ENCODE measurements at places on chromosomes 7 and 10.

- H3K27ac ChIP-seq: no peak overlapping the region
- no peak for DNase-seq
- H3K4me1 ChIP-seq: no peaks in the 10 kb centered on the region
- no peaks in the 10 kb centered on the region for H3K36me3 ChIP-seq
- no peaks in the 10 kb centered on the region for H3K27me3 ChIP-seq
Measured at GRCh38 chr7:66707825-66708224, 32.7 kb upstream of the RABGEF1 start.

- H3K36me3 ChIP-seq: no peaks in the 10 kb centered on the region
- no peaks in the 10 kb centered on the region for H3K27me3 ChIP-seq
- no peak overlapping the region for H3K4me3 ChIP-seq
- peak overlapping the region; percentile 15 for H3K27ac ChIP-seq
Measured at GRCh38 chr10:127996586-127996985, 89.7 kb downstream of the PTPRE start.

DNA sequence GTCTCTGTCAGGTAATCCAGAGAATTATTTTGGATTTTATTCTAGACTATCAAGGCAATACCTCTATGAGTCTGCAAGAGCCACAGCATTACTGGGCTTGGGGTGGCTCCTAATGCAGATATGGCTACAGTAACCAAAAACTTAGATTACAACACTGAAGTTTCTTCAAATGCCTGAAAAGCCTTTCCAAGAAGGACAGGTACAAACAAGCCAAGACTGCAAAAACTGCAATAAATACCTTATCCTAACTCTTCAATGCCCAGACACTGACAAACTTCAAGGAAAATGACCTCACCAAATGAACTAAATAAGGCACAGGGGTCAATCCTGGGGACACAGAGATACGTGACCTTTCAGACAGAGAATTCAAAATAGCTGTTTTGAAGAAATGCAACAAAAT, 82.0 kb downstream of the TES start:
- no peaks in the 10 kb centered on the region for H3K27me3 ChIP-seq
- no peaks in the 10 kb centered on the region for H3K4me1 ChIP-seq
- no peak for DNase-seq
- H3K4me3 ChIP-seq: no peak overlapping the region

DNA sequence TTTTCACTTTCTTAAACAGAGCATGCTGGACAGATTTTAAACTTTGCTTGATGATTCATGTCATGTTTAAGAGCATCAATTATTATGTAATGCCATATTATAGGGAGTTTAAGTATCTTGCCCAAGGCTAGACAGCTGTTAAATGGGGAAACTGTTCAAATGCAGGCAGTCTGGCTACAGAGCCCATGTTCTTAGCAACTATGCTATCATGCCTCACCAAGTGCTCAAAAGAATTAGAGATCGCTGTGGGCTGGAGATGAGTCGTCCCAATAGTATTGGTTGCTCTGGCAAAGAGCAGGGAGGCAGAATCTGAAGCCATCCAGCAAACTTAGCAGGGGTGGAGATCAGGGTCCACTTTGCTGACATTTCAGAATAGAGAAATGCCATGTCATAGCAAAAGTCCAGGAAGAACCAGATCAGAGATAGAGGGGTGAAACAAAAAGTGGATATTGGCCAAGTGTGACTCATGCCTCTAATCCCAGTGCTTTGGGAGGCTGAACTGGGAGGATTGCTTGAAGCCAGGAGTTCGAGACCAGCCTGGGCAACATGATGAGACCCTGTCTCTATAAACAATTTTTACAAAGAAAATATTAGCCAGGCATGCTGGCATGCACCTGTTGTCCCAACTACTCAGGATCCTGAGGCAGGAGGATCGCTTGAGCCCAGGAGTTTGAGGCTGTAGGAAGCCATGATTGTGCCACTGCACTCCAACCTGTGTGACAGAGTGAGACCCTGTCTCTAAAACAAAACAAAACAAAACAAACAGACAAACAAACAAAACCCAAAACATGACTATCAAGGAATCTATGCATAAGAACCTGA, 57.8 kb downstream of the BAMBI start:
- H3K36me3 ChIP-seq: no peaks in the 10 kb centered on the region
- H3K4me3 ChIP-seq: no peak overlapping the region
- peak; percentile 80 for DNase-seq
- H3K27ac ChIP-seq: peak overlapping the region; percentile 51

DNA sequence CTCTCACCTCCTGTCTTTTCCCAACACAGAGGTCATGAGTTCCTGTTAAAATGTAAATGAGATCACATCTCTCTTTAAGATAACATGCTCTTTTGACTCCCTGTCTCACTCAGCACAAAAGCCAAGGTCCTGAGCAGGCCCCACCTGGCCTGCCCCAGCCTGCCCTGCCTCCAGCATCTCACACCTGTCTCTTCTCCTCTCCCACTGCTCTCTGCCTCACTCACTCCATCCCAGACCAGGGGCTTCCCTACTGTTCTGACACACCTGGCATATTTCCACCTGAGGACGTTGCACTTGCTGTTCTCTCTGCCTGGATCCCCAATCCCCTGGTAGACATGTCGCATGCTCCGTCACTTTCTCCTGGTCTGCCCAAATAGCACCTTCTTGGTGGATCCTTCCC, 285.0 kb upstream of the ZMIZ1 start:
- no peaks in the 10 kb centered on the region for H3K27me3 ChIP-seq
- no peak overlapping the region for H3K27ac ChIP-seq
- H3K4me1 ChIP-seq: no peaks in the 10 kb centered on the region
- no peaks in the 10 kb centered on the region for H3K36me3 ChIP-seq
- DNase-seq: no peak

GRCh38 chr10:51462076-51462779, 237.2 kb downstream of the CSTF2T start:
- no peak overlapping the region for H3K27ac ChIP-seq
- no peak for DNase-seq
- H3K4me1 ChIP-seq: no peaks in the 10 kb centered on the region
- H3K4me3 ChIP-seq: no peak overlapping the region
- no peaks in the 10 kb centered on the region for H3K36me3 ChIP-seq

DNA sequence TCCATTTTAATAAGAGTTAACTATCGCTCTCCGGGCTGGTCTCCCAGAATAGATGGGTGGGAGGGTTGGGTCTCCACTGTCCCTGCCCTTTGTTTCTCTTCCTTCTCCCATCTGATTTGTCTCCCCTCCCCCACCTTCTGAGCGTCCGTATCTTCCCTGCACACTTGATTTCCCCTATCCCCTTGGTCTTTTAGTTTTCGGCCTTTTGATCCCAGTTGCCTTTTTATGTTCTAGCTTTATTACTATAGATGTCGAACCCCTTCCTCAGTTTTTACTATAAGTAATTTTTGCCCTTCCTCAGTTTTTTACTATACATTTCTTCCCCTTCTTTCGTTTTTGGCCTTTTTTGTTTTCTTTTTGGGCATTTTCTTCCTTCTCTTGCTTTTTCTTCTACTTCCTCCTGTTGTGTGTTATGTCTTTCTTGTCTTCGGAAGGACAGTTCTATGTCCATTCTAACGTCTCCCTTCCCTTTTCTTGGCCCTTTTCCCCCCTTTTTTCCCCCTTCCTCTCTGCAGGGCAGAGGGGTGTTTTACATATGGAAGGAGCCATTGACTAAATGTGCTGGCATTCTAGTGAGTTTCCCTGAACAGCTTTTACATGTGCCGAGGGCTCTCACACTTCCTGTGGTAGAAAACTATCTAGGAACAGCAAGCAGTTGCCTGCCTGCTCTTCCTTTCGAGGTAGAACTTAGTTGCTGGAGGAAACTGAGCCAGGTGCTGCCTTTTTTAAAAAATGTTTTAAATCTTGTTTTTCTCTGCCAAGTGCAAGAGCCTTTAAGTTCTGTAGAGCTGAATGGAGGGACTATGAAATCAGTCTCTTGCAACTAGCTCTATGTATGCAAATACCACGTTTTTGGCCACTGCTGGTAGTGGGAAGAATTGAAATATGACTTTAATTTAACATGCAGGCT, 2.8 kb downstream of the TET1 start:
- H3K4me3 ChIP-seq: peak overlapping the region; percentile 99
- H3K36me3 ChIP-seq: no peaks in the 10 kb centered on the region
- no peaks in the 10 kb centered on the region for H3K27me3 ChIP-seq

GRCh38 chr10:88313878-88314277, 269.2 kb downstream of the RNLS start:
- H3K4me1 ChIP-seq: no peaks in the 10 kb centered on the region
- H3K4me3 ChIP-seq: no peak overlapping the region
- H3K27ac ChIP-seq: no peak overlapping the region
- DNase-seq: no peak

GRCh38 chr7:43328785-43329380, 216.4 kb downstream of the HECW1 start:
- no peak for DNase-seq
- H3K27ac ChIP-seq: no peak overlapping the region
- H3K4me3 ChIP-seq: no peak overlapping the region
- H3K27me3 ChIP-seq: no peaks in the 10 kb centered on the region
- no peaks in the 10 kb centered on the region for H3K36me3 ChIP-seq

GRCh38 chr10:2392145-2392812, 655.0 kb upstream of the ADARB2 start:
- no peak overlapping the region for H3K27ac ChIP-seq
- peak; percentile 15 for DNase-seq
- no peaks in the 10 kb centered on the region for H3K36me3 ChIP-seq
- no peaks in the 10 kb centered on the region for H3K27me3 ChIP-seq

DNA sequence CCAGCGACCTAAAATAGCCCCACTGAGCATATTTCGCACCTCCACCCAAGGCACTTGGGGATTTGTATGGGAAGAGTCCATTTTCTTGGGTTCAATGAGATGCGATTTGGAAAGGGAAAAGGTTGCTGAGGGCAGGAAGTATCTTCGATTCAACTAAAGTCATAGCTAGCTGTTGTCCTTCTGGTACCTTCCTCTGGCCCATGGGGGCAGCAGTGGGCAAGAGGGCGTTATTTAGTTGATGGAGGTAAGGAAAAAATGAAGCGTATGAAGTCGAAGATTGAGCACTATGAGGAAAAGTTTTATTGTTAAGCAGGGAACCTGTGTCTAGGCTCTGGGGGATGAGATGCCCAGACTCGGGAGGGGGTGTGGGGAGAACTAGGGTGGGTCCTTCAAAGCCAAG, 135.4 kb downstream of the EVX1 start:
- H3K4me3 ChIP-seq: no peak overlapping the region
- peaks cover 3% of the 10 kb centered on the region for H3K4me1 ChIP-seq
- no peak overlapping the region for H3K27ac ChIP-seq
- no peak for DNase-seq

DNA sequence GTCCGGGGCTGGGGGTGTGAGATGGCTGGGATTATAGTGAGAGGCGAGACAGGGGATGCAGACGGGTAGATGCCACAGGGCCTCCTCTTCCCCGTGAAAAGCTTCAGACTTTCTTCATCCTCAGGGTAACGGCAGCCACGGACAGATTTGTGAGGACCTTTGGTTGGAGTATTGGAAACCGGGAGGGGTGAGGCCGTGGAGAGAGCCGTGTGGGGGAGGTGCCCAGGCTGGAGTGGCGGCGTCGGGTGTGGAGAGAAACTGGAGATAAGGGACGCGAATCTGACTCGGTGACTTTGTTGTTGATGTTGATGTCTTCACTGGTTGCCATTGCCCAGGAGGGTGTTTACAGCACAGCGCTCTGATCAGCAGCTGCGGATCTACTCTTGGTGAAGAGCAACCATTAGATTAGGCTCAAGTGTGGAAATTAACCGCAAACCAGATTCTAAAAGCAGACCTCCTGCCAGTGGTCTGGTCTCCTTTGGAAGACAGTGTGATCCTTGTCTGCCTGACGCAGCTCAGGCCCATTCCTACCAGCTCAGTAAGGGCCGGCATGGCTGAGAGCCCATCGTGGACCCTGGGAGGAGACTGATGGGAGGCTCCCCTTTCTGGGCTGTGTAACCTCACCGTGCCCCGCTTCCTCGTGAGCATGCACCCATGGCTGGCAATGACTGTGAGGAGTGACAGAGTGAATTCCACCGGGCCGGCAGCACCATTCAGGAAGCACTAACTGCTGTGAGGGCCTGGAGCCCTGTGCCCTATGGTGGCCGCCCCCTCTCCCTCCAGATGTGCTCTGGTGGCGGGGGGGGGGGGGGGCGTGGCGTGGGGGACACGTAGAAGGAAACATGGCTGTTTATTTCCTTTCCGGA, 90.3 kb downstream of the INPP5A start:
- H3K4me3 ChIP-seq: no peak overlapping the region
- peaks cover 41% of the 10 kb centered on the region for H3K4me1 ChIP-seq
- DNase-seq: peak; percentile 53
- H3K36me3 ChIP-seq: no peaks in the 10 kb centered on the region
- no peaks in the 10 kb centered on the region for H3K27me3 ChIP-seq
- H3K27ac ChIP-seq: peak overlapping the region; percentile 83

- H3K27ac ChIP-seq: no peak overlapping the region
- no peaks in the 10 kb centered on the region for H3K27me3 ChIP-seq
- H3K36me3 ChIP-seq: no peaks in the 10 kb centered on the region
- H3K4me1 ChIP-seq: peaks cover 9% of the 10 kb centered on the region
Measured at GRCh38 chr10:10869592-10869991, 148.1 kb upstream of the CELF2 start.

- DNase-seq: peak; percentile 18
- no peaks in the 10 kb centered on the region for H3K4me1 ChIP-seq
- H3K36me3 ChIP-seq: no peaks in the 10 kb centered on the region
- H3K27ac ChIP-seq: no peak overlapping the region
Measured at GRCh38 chr7:131235489-131236317, 92.0 kb upstream of the MKLN1 start.

DNA sequence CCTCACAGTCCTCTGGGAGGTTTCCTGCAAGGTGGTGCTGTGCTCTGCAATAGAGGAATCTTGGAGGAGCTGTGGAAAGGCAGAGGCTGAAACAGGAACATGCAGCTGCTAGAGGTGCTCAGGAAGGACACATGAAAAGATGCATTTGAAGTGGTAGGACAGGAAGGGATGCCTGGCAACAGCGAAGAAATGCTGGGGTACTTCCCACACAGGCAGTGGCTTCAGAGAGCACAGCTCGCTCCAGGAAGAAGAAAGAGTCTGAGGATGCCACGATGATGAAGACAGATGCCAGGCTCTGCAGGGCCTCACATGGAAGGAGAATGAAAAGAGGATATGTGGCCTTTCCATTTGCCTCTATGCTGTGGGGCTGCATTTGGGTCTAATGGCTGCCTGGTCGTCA, 77.0 kb upstream of the TMEM72 start:
- no peaks in the 10 kb centered on the region for H3K4me1 ChIP-seq
- no peaks in the 10 kb centered on the region for H3K27me3 ChIP-seq
- H3K4me3 ChIP-seq: no peak overlapping the region
- no peaks in the 10 kb centered on the region for H3K36me3 ChIP-seq
- DNase-seq: no peak
- H3K27ac ChIP-seq: no peak overlapping the region

All from hepatocyte (in vitro differentiated cells).